Muscle of arm (tissue), 14 donors: ENCODE measurements at places on chromosomes 12 and 14.

- no peak for DNase-seq
Measured at GRCh38 chr12:61111218-61111617, 1149.0 kb upstream of the USP15 start.

DNA sequence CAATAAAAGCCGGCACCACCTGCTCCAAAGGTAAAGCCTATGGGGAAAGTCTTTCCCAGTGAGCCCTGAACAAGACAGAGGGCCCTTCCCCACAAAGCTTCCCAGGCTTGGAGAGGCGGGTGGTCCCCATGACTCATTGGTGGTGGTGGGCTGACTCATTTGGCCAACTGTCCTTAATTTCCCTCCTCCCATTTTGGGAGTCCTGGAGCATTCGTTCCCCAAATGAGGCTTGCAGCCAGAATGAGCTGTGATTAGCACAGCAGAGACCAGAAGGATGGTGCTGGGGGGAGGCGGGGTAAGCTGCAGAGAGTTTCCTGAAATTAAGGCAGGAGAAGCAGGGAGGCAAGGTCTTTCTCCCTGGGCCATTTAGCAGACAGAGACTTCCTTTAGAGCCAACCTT is 241.7 kb downstream of the DPF3 start:
- DNase-seq, result no peak

DNA sequence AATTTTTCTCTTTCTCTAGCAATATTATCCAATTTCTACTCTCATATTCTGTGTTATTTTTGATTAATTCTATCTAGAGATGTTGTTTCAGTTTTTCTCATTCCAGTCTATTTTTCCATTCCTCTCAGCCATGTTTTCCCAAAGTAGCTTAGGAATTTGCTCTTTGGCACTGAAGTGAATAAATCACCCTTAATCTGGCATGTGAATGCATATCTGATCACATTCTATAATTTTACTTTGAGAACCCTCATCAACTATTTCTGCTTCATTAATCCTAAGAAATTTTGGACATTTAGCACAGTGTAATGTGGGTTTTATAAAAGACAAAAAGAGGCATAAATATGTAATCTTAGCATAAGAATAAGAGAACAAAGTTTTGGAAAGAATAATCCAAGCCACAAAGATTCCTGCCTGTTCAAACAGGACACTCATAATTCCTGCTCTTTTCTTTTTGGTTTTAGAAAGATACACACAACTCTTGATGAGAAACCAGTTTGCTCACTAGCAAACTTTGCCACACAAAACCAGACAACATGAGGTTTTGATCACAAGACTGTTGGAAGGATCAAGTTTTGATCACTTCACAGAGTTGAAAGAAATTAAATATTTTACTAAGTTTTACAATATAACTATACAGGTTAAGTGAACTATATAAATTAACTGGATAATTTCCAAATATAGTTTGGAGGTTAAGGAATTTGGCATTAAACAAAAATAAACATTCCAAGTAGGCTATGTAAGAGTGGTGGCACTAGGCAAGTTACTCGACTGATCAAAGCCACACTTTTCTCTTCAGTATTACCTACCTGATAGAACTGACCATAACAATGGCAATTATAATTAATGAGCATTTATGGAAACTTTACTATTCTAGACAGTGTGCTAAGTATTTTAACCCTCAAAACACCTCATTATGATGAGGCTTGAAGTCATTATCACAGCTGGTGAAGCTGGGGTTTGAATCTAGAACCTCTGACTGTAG is 226.6 kb upstream of the TMTC1 start:
- no peak for DNase-seq

DNA sequence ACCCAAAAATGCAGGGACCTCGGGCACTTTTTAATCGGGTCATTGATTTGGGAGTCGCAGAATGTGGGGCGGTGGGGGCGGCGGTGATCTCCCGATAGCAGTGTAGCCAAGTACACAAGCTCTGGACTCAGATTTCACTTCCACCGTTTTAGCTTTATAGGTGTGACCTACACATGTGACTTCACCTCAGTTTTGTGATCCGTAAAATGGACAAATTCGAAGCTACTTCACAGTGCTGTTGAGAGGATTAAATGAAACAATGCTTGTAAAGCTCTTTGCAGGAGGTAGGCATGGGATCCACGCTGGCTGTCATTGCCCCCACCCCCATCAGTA is 478 bp downstream of the RITA1 start:
- no peak for DNase-seq

GRCh38 chr14:86243158-86243557 is 713.2 kb downstream of the FLRT2 start:
- no peak for DNase-seq

GRCh38 chr12:56517854-56518253 is 3.8 kb upstream of the RBMS2 start:
- DNase-seq, result no peak

GRCh38 chr12:108823804-108824203 is 33.6 kb downstream of the SSH1 start:
- DNase-seq, result no peak

DNA sequence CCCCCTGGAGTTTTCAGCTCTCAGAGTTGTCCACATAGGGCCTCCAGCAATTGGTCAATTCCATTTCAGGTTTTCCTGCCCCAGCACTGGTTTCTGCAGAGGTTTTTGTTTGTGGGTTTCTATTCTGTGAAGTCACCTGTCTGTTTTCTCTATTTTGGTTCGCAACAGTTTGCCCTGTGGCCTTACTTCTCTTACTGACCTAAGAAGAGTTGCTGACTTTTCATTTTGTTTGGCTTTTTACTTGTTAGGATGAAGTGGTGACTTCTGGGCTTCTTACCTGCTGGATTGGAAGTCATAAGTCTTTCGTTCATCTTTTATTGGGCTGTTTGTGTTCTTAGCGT is 196.4 kb upstream of the PARP11 start:
- no peak for DNase-seq

GRCh38 chr12:54384591-54385041 is at the start of gene ZNF385A:
Gene ZNF385A (minus strand): TSS chr12:54384733. CDS start chr12:54384514, 219 bp downstream.
- no peak for DNase-seq

DNA sequence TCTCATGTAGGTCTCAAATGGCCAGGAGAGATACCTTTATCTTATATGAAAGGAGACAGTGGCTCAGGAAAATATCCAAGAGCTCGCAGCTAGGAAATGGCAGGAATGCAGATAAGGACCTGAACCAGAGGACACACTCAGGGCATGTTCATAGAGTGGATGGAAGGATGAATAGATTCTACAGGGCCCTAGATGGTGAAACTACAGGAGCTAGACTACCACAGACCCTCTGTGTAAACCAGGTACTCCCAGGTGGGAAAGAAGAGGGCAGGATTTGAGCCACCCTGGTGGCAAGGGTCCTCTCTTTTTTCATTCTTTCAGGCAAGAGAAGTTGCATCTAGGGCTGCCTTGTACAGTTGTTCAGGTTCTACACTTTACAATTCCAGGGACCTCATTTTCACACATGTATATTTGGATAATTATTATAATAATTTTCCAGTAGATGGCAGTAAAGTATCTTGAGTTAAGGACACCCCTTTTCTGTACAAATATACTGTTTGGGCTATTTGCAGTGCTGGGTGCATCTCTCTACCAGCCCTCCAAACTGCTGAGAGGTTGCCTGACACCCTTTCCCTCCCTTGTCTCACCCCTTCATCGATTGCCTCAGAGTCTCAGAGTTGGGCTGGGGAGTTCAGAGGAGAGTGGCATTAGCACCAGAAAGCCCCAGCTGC is 10.5 kb upstream of the ZDHHC22 start:
- no peak for DNase-seq

DNA sequence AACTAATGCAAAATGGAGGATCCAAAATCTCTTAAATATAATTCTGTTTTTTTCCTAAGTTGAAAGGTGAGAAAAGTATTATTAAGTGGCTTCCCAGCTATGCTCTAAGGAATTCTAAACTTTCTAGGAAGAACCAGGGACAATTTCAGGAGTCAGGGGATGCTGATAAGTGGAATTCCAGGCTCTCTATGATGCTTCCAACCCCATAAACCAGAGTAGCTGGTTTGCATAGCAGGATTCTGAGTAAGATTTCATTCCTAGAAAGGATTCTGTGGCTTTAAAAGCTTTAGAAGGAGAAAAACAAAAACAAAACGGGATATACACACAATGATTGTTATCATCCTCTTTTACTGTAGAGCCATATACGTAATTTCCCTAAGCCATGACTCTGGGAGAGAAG is 93.9 kb downstream of the SLC16A7 start:
- no peak for DNase-seq

GRCh38 chr14:34701808-34702207 is 12.6 kb downstream of the CFL2 start:
- DNase-seq, result no peak

DNA sequence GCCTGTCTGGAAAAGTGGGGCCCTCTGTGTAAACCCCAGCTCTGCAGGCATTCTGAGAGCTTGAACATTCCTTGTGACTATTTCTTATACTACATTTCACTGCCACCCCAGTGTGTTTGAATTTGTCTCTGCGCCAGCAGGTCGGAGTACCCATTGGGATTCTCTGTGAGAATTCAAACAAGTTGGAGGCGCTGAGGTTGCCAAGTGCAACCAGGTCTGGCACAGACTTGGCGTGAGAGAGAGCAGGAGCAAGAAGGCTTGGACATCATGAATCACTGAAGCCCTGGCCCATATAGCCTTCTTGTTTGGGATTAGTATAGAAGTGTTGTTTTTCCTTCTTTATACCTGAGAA is 33.0 kb upstream of the ATP2A2 start:
- DNase-seq, result no peak

GRCh38 chr12:49059299-49060171 is 1.1 kb downstream of the KMT2D start:
- DNase-seq, result no peak

- DNase-seq, result no peak
Measured at GRCh38 chr14:50954811-50955372, 10.6 kb upstream of the PYGL start.

- DNase-seq, result no peak
Measured at GRCh38 chr12:50924131-50924438, 28.3 kb upstream of the HIGD1C start.

GRCh38 chr14:95337041-95337595 is 17.4 kb upstream of the CLMN start:
- no peak for DNase-seq

DNA sequence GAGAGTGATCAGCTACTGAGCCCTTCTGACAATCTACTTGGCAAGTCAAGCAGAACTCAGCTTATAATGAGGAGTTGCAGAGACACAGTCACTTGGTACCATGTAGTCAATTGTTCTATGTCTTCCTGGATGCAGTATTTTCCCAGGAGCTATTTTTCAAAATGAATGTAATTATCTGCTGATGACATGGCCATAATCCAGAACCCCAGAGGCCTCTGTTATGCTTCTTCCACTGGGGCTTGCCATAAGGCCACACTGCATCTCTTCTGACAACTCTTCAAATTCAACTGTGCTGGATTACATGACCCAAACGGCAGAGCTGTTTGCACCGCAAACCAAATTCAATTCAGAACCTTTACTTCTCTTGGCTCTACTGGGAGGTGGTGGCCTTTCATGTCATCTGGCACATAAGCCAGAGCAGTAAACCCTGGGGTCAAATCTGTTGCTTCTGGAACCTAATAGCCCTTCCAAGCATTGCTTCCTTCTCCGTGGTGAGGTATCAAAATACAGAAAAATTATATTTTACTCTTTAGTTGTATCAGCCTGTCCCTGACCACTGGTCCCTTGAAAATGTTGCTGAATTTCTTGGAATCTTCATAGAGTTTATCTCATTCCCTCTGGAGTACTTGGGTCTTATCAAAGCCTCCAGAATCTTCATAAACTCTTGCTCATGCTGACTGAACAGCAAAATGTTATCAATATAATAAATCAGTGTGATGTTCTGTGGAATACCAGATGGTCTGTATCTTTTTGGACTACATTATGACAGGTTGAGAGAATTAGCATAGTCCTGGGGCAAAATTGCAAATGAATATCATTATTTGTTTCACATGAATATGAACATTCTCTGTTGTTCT is 79.4 kb upstream of the DCN start:
- DNase-seq, result no peak

DNA sequence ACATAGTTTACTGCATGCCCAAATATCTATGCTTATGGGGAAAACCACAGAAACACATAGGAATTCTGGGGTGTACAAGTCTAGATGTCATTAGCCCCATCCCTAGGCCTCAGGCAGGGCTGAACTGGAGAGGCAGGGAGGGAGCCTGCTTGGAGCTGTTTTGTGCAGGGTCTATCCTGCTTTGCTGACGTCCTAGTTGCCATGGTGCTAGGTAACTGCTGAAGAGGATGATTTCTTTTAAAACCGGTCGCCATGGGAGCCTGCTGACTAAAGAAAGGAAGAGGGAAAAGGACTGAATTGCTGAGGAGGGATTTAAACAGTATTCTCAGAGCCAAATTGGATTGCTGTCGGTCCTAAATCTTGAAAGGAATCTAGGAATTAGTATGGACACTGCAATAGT is 10.7 kb downstream of the GPR19 start:
- no peak for DNase-seq

- no peak for DNase-seq
Measured at GRCh38 chr12:102669056-102669455, 188.7 kb upstream of the IGF1 start.

DNA sequence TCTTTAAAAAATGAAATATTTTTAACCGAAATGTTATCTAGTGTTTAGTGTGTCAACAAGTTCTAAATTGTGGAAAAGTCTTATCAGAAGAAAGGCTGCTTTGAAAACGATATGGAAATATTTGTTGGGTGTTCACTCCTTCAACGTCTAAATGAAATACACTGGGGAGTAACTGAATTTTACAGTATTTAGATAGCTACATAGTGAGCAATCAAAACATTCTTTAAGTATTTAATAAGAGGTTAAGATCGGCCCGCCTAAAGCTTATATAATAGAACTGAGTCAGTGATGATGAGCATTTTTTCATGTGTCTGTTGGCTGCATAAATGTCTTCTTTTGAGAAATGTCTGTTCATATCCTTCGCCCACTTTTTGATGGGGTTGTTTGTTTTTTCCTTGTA is 228.3 kb downstream of the RAD51B start:
- DNase-seq, result no peak

GRCh38 chr12:98612696-98613334 is 19.3 kb downstream of the SLC25A3 start:
- no peak for DNase-seq

GRCh38 chr14:88879022-88879421 is 54.6 kb downstream of the TTC8 start:
- DNase-seq, result no peak

GRCh38 chr14:97293659-97294058 is 496.5 kb downstream of the VRK1 start:
- no peak for DNase-seq

DNA sequence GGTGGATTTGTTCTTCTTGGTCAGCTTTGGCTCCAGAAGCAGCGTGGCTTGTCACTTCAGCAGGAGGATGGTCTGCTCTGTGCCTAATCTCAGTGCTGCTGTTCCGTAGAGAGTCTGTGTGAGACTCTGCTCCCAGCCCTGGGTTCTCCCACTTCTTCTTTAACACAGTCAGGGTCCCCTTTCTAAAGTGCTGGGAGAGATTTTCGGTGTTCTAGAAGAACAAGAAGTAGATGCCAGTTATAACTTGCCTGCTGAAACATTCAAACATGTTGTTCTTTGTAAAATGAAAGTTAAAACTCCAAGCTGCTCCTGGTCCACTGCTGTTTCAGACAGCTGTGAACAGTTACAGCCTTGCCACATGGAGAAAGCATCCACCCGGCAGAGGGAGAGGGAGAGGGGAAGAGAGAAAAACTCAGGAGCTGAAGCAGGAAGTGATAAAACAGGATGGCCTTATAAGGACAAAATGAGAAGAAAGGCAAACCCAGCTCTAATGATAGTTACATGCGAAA is 55.2 kb upstream of the CERS5 start:
- DNase-seq, result peak; percentile 89
